ENCODE measurements at places on chromosomes 13 and 19. TPM values are rescaled to one million over a fixed set of nuclear protein-coding genes. Genes with fewer than 3 reads are reported as not detected.

NKPD1 gene
- total RNA-seq, result 0.14 TPM

GRIK5 gene
- total RNA-seq, result 0.56 TPM

WDR87 gene
- not detected for total RNA-seq

ZNF154 gene
- total RNA-seq, result 5.6 TPM

ZNF296 gene
- 9.5 TPM for total RNA-seq

GRCh38 chr13:57832187-57832586 lies 200.6 kb downstream of the PCDH17 start:
- DNase-seq, result no peak
- H3K27ac ChIP-seq, result no peak overlapping the region
- H3K4me1 ChIP-seq, result no peaks in the 10 kb centered on the region
- H3K4me3 ChIP-seq, result no peak overlapping the region
- no peaks in the 10 kb centered on the region for H3K36me3 ChIP-seq

DNA sequence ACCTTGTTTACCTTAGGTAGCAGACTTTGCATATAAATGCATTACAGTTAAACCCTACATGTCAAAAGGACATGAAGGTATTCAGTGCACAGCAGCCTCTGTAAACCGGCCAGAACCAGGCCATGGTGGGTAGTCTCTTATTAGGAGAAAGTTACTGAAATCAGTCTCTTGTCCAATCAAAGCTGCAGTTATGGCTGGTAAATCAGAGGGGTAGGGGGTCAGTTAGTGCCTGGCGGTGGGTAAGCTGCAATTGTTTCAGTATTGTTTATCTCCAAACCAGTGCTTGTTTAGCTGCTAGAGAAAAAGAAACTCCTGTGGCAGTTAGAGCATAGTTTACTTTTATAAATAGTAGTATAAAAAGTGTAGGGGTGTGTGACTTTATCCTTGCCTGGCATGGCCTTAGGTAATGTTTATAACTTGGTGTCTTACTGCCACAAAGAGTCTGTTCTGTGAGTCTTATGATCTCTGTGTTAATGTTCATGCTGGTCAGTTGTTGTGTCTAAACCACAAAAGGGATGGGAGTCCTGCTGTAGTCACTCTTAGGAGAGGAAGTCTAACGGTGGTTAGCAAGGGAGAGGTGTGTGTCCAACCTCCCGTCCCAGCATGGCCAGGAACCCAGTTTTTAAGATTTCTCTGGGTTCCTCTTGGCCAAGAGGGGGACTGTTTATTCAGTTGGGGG lies 28.0 kb downstream of the CHST8 start:
- no peaks in the 10 kb centered on the region for H3K4me1 ChIP-seq
- no peak for DNase-seq
- peaks cover 9% of the 10 kb centered on the region for H3K27me3 ChIP-seq
- no peak overlapping the region for H3K4me3 ChIP-seq
- H3K27ac ChIP-seq, result no peak overlapping the region

DNA sequence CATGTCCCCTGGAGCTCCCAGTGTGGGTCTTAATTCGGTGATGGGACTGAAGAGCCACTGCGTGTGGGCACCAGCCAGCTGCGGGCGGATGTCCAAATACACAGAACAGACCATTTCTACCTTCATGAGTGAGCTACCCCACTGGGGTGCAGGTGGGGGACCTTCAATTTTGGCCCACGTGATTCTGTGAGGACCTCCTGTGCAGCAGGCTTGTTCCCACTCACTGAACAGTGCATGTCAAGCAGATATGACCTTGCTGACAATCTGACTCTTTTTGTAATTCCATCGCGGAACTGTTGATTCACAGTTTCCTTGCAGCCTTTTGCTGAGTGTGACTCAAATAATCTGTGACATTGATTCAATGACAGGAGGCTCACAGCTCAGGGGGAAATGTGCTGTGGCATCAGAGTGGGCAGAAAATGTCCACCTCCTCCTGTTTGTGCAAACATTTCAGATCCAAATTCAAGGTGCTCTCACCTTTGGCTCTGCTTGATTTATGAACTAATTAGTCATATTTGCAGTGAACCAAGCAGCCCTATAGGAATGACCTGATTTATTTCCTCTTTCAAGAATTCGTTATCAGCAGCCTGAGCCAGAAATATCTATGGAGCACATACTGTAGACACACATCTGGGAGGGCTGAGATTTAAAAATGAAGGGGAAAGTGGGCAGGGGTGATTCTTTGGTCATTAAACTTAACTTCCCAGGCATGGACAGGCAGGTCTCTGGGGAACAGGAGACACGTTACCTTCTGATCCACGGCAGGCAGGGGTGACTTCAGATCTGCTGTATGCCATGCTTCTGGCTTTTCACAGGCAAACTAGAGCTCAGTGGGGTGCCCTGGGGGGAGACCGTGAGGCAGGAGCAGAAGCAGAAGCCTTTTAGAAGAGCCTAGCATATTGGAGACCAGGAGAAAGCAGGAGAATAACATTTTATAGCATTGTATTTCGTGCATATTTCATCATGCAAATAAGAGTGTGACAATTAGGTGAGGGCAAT lies 170.0 kb upstream of the KL start:
- no peak for DNase-seq
- H3K27me3 ChIP-seq, result peaks cover 38% of the 10 kb centered on the region
- no peak overlapping the region for H3K27ac ChIP-seq
- H3K4me3 ChIP-seq, result no peak overlapping the region
- peaks cover 14% of the 10 kb centered on the region for H3K36me3 ChIP-seq
- H3K4me1 ChIP-seq, result peaks cover 4% of the 10 kb centered on the region

DNA sequence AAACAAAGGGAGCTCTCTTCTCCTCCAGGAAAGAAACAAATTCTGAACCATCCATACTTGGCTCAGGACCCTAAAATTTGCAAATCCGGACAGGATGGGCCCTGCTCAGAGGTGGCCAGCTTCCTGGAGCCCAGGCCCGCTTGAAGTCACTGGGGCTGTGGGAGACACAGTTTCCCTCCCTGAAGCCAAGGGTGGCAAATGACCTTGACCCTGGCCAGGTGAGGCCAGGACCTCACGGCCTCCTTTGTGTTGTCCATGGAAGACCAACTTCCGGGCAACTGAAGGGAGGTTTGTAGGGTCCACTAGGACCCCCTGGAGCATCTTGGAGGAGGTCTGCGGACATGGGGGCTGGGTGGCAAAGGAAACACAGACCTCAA lies 5.5 kb downstream of the NANOS3 start:
- peak overlapping the region; percentile 82 for H3K27ac ChIP-seq
- peaks cover 9% of the 10 kb centered on the region for H3K27me3 ChIP-seq
- no peak for DNase-seq

Data from activated CD8-positive, alpha-beta memory T cell treated with anti-CD3 and anti-CD28 coated beads, Interleukin-2, amount 10 ng/mL, durations not matched to agents 7 days and 5 days (primary cell).